Karpas-422 (cell line): ENCODE measurements at places on chromosomes 5 and 9. TPM values are rescaled to one million over a fixed set of nuclear protein-coding genes. Genes with fewer than 3 reads are reported as not detected.

DNA sequence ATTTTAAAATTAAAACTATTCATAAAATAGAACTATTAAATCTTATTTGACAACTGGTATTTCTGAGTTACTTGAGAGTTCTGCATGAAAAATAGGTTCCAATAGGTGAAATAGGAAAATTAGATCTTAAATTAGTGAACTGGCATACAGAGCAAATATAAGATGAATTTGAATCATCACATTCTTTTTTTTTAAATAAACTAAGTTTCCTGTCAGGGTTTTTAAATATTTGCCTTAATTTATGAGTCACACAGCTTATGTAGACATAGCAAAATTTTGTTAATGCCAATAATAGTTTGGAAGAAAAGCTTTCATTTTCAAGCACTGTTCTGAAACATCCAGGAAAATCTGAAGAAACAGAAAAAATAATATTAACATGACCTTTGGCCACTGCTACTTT lies 311.7 kb upstream of the HAPLN1 start:
- no peak overlapping the region for H3K27ac ChIP-seq
- H3K27me3 ChIP-seq = no peaks in the 10 kb centered on the region
- no peak for DNase-seq
- no peaks in the 10 kb centered on the region for H3K4me1 ChIP-seq
- no peaks in the 10 kb centered on the region for H3K36me3 ChIP-seq

GRCh38 chr5:68200288-68200687 lies 15.3 kb upstream of the PIK3R1 start:
- H3K27me3 ChIP-seq = no peaks in the 10 kb centered on the region
- no peaks in the 10 kb centered on the region for H3K36me3 ChIP-seq
- peaks cover 6% of the 10 kb centered on the region for H3K4me1 ChIP-seq

The TTLL11 gene
- total RNA-seq = 2.5 and 3.4 TPM in 2 replicates

DNA sequence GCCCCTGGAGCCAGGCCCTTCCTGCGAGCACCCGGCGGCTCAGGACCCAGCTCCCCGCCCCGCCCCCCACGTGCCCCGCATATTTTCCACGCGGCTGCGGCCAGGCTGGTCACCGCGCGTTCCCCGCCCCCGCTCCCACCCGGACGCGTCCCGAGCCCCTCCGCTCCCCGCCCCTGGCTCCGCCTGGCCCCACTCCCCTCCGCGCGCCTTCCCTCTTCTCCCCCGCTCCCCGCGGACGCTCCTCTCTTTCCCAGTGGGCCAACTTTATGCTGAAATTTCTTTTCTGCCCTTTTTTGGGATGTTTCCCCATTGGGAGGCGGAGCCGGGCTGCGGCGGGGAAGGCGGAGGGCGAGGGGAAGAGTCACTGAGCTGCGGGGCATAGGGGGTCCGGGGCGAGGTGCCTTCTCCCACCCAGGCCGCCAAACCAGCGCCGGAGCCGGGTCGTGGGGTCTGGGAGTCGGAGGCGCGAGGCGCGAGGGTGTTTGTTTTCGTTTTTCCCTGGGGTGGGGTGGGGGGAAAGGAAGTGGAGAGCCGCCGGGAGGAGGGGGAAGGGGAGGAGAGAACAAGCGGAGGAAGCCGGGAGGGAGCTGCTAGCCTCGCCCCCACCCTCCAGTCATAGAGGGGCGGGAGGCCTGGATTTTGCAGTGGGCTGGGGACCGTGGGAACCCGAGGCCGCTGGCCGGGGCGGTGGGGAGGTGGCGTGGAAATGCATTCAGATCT lies 1.0 kb upstream of the TPM2 start:
- DNase-seq = no peak
- H3K27me3 ChIP-seq = no peaks in the 10 kb centered on the region
- H3K27ac ChIP-seq = no peak overlapping the region
- peaks cover 5% of the 10 kb centered on the region; the same call in 1 of the 2 replicates for H3K4me1 ChIP-seq

The WDR55 gene
- 15.9 and 21.5 TPM in 2 replicates for total RNA-seq

DNA sequence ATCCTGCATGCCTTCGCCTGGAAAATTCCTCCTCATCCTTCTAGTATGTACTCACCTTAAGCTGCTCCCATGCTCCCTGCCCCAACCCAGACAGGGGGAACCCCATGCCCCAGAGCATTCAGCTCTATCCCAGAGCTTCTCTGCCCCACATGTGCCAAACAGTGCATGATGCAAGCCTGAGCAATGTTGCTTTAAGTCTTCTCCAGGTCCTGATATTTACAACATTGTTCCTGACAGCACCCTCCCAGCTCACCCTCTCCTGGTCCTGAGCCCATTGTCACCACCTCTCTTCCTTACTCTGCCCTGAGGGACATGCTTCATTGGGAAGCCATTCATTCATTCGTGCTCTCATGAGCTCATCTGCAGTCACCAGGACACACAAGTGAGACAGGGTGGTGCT lies 23.4 kb upstream of the BARX1 start:
- no peak for DNase-seq
- H3K36me3 ChIP-seq = no peaks in the 10 kb centered on the region
- no peaks in the 10 kb centered on the region for H3K4me1 ChIP-seq
- H3K4me3 ChIP-seq = no peak overlapping the region
- H3K27ac ChIP-seq = no peak overlapping the region
- H3K27me3 ChIP-seq = peaks cover 3% of the 10 kb centered on the region; the same call in 1 of the 2 replicates

- no peak for DNase-seq
- H3K27me3 ChIP-seq = no peaks in the 10 kb centered on the region
- H3K4me3 ChIP-seq = no peak overlapping the region
- no peak overlapping the region for H3K27ac ChIP-seq
- H3K4me1 ChIP-seq = no peaks in the 10 kb centered on the region
These were observed 440.4 kb upstream of the GRIN3A start for GRCh38 chr9:102178811-102179210.

GRCh38 chr5:36552651-36553393 lies 53.6 kb upstream of the SLC1A3 start:
- no peak for DNase-seq
- no peak overlapping the region for H3K4me3 ChIP-seq
- no peaks in the 10 kb centered on the region for H3K4me1 ChIP-seq
- no peaks in the 10 kb centered on the region for H3K36me3 ChIP-seq
- H3K27me3 ChIP-seq = no peaks in the 10 kb centered on the region

GRCh38 chr5:4387290-4387689 lies 752.8 kb upstream of the ADAMTS16 start:
- H3K36me3 ChIP-seq = no peaks in the 10 kb centered on the region
- no peak for DNase-seq
- no peak overlapping the region for H3K4me3 ChIP-seq
- no peaks in the 10 kb centered on the region for H3K4me1 ChIP-seq
- no peak overlapping the region for H3K27ac ChIP-seq
- H3K27me3 ChIP-seq = no peaks in the 10 kb centered on the region
